ENCODE measurements at places on chromosomes 6 and 20.

DNA sequence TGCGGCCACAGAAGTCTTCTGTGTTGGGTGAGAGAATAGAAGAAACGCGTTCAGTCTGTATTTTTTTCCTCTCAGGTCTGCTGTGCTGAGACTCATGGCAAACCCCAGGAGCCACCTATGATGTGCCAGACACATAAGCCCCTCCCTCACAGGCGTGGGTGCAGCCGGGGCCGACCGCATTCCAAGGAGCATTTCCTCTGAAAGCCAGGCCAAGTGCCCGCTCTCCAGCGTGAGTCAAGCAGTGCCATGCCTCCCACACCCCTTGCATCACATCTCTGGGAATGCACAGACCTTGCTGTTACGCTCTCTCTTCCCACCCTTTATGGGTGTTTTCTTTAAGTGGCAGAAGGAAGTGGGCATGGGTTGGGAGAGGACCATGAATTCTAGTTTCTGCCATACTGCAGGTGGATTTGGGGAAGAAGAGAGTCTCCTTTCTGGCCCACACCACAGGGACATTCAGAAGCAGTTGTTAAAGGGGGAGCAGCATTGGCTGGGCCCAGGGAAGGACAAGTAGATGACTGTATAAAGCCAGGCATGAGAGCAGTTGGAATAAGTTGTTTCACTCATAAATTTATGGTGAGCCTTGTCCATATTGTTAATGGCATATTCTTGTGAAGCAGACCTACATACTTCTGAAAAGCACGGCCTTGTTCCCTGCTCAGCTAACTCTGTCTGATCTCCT lies 37.1 kb upstream of the TFAP2A start:
- DNase-seq, result no peak

DNA sequence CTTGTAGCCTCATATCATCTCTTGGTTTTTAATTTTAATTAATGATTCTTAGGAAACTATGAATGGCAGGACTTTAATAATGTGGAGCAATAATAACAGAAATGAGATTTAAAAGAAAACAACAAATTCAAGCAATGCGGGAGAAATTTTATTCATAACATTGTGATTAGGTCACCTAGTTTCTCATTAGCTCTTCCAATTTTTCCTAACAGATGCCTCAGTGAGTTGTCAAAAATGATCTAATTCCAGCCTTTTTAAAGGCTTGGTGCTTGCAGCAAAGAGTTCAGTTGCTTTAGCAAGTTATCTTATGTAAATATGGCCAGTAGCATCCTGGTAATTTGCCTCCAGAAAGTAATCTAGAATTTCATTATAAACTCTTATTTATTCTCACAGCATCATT lies 20.4 kb downstream of the PDE7B start:
- DNase-seq, result no peak

DNA sequence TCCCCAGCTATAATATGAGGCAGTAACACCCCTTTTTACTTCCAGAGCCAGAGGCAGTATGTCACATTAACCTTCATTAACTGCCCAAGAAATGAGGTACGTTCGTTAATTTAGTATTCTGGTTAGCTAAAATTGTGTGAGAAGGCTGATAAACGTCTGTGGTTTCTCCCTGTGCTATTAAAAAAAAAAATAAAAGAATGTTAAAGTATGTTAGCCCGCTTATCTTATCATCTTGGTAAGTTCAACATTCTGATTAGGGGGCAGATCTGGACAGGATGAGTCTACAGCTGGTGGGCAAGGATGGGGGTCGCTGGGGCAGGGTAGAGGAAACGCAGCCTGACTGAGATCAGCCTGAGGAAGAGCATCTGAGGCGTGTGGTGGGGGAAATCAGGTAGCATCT lies 154.0 kb downstream of the PRL start:
- DNase-seq, result no peak

DNA sequence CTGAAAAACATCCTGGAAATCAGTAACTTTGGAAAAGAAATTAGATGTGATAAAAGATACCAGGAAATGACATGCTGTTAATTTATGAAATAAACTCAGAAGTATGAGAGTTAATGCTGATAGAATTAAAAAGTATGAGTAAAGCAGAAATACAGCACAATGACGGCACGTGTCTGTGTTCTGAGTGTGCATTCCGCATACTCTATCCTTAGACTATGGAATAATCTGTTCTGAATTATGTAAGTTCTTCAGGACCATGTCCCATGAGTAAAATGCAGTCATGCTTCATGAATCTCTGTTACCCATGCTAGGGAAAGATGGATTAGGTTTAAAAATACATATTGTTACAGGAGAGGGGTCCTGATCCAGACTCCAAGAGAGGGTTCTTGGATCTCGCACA lies 21.7 kb downstream of the HECA start:
- no peak for DNase-seq

DNA sequence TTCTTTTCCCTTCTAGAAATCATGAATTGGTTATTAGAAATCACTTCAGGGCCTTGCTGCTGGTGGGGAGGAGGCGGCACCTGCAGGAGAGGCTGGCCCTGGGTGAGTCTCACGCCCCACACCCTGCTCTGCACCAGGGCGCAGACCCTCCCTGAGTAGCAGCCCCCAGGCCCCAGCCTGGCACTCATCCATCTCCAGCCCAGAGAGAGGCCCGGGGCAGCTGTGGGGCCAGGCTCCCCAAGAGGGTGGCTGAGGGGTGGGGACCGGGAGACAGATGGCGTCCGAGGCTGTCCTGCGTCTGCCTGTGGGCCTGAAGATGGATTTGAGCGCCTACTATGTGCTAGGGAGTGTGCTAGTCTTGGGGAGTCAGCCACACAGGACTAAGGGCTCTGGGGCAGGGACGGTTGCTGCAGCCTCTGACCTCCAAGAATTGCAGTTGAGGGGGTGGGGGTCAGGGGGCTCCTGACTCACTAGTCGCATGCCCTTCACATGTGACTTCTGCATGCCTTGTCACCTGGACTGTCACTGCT lies 59.6 kb upstream of the GATA5 start:
- DNase-seq, result no peak

DNA sequence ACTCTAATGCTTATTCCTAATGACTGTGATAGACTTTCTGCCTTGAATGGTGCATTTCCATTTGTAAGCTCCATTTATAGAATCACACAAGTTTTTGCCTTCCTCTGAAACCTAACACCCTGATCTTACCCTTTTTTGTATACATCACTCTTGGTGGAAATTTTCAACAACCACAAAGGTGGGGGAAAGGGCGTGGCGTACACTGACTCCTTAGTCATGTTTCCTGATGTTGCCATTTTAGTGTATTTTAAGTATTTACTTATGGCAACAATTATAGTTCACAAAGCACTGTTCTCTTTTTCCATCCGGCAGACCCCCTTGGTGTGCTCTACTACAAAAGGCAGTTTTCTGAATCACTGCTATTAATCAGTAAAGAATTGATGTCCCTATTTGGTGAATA lies 92.0 kb downstream of the ATXN1 start:
- peak; percentile 44 for DNase-seq

DNA sequence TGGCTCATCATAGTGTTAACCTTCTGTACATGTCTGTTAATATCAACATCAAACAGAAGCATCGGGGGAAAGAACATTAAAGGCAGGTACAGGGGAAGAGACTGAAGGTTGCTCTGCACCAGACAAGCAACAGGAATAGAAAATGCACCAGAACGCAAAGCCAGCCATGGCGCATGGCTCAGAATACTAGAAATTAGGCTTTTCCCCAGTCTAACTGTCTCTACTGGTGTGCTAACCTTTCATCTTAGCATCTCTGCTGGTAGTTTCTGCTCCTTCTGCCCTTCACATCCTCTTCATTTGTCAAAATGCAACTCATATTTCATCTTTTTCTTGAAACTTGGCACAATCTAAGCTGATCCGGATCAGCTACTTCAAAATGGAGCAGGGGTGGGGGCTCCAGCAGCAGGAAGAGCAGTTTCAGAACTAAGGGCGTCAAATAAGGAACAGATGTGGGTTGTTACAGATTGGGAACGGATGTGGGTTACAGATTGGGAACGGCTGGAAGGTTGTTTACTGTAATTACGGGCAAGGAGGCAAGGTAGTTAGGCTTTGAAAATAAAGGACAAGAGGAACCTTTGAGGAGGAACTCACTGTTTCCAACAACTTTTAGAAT lies 13.1 kb upstream of the RNASET2 start:
- no peak for DNase-seq

DNA sequence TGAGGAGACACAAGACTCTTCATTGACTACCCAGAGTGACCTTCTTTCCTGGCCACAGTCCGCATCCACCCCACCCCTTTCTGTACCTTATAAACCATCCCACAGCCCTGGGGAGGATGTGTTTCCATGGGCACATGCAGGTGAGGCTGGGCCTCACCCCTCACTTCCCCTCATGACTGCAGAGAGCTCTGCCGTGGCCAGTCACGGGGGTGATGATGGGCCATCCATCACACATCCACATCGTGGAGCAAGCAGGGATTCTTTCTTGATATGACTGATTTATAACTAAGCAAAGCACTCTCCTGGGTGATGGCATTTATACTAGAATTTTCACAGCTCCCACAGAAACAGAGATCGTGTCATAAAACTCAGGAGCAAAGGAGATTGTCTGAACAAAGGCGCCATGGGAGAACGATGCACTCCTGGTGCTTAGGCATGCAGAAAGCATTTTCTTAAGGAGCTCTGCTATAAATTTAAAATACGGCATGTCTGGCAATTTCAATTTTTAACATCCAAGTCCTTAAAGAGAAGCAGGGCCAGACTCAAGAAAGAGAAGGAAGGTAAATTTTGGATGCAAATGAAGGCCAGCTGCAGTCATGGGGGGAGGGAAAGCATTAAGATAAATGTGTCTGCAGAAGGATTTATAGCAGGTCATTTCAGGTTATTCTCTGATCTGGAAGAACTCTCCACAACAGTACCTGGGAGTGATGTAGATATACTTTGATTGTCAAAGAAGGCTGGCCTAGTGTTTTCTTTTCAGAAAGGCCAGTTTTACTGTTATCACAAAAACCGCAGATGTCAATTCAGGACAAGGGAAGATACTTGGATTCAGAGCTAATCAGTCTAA lies 777.0 kb downstream of the C6orf118 start:
- DNase-seq, result no peak

GRCh38 chr6:80489911-80490635 lies 383.6 kb downstream of the BCKDHB start:
- DNase-seq, result no peak

GRCh38 chr6:106084106-106084988 lies 1.8 kb upstream of the PRDM1 start:
- no peak for DNase-seq

GRCh38 chr6:40353967-40354452 lies 233.2 kb downstream of the LRFN2 start:
- no peak for DNase-seq

GRCh38 chr6:157246771-157247484 lies 76.4 kb downstream of the TMEM242 start:
- DNase-seq, result no peak

DNA sequence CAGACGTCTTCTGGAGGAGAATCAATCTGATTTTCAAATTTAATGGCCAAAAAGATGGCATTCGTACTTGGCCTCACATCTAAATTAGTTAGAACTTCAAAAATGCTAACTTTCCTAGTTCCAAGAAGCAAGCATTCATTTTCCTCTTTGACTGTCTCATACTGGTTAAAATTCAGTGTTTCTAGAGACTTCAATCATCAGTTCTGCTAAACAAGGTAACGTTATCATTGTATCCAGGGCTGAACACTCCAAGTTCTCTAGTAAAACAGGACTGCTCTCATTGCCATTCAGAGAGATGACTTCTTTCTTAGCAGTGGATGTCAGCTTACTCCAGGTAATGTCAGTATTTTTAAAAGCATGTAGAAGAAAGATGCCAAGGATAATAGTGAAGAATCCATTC lies 34.6 kb upstream of the ENTPD6 start:
- no peak for DNase-seq

DNA sequence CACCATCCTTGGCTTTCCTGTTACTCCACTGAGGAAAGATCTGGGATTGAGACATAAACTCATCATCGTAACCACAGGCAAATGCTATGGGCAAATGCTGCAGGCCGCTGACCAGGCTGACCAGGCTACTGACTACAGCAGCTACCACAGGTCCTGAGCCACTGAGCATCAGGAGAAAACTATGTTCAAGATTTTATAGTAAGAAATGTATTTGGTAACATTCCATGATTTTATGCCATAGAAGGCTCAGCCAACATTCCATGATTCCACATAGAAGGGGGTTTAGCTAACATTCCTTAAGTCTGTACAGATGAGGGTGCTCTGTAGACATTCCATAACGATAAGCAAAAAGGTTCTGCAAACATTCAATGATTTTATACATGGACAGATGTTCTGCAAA lies 16.1 kb upstream of the B4GALT5 start:
- DNase-seq, result no peak

- DNase-seq, result no peak
Observed at GRCh38 chr6:154956771-154957522, 38.2 kb upstream of the TIAM2 start.

GRCh38 chr6:91088976-91089375 lies 502.1 kb upstream of the MAP3K7 start:
- no peak for DNase-seq

DNA sequence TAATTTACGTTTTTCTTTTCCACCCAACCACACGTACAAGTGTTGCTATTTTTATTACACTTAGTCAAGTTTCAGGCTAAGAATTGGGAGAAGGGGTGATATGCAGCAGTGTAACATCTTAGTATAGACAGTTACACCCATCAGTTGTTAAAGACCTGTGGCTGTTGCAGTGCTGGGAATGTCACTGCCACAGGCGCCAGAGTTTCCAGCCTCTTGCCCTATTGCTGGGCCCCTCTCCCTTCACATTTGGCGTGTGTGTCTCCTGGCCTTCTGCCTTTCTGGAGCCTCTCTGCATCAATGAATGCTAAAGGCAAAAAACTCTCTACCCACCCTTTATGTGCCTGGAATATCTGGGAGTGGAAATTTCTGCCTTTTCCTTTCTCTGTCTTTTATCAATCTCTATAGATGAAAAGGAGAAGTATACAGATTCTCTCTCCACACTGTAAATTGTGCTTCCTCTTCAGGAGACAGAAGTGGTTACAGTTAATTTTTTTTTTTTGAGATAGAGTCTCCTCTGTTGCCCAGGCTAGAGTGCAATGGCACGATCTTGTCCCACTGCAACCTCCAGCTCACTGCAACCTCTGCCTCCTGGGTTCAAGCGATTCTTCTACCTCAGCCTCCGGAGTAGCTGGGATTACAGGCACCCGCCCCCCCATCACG lies 73.0 kb downstream of the TIAM2 start:
- DNase-seq, result no peak

DNA sequence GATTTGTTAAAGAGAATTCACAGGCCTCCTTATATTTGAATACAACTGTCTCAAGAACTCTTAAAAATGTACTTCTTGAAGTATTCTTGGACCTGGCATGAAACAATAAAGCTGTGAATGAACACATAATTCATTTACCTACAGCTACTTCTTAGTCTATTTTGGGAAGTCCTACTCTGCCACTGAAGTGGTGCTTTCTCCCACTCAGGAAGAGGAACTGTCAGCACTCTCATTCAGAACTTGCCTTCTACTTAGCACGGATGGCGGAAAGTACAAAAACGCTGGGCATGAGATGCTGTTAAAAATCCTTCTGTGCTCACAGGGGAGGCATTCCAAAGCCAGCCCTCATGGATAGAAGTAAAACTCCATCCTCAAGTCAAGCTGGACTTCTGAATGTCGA lies 144.8 kb upstream of the LAMP5 start:
- no peak for DNase-seq

- DNase-seq, result no peak
Observed at GRCh38 chr20:40899344-40899743, 129.3 kb upstream of the TOP1 start.
